ENCODE measurements at places on chromosomes 2 and 18. TPM values are rescaled to one million over a fixed set of nuclear protein-coding genes. Genes with fewer than 3 reads are reported as not detected.

The RBM44 gene
- 1.2 TPM for total RNA-seq

- H3K27ac ChIP-seq: no peak overlapping the region
- H3K4me1 ChIP-seq: no peaks in the 10 kb centered on the region
- DNase-seq: no peak
- peaks cover 11% of the 10 kb centered on the region for H3K27me3 ChIP-seq
- no peak overlapping the region for H3K4me3 ChIP-seq
These were observed 5.4 kb downstream of the CD302 start for GRCh38 chr2:159792599-159792998.

DNA sequence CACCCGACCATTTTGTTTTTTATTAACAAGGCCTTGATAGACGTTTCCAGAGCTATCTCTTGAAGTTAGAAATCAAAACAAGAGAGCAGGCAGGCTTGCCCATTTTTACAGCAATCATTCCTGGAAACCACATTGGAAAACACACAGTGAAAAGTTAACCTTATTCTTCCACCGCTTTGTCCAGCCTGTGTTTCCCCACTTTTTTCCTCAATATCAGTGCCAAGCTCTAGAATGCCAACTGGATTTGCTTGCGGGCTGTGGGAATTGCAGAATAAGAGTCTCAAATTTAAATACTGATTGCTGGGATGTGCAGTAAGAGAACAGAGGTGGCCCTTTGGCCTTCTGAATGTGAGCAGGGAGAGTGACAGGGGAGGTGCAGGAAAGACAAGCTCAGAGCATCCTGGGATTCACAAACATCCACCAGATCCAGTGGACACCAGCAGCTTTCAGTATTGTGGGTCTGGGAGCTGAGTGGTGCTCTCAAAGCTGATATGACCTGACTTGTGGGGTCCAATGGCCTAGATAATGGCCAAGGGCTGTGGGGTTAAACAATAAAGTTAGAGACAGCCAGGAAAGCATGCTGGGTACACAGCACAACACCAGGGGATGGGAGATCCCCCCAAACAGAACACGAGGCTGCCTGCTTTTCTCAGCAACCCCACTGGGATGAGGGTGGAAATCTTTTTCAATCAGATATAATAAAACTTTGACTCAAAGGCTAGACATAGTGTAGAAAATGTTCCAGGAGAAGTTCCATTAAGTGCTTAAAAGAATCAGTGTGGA, 15.5 kb downstream of the CYP1B1 start:
- H3K4me1 ChIP-seq: no peaks in the 10 kb centered on the region
- no peak for DNase-seq
- H3K4me3 ChIP-seq: no peak overlapping the region
- no peaks in the 10 kb centered on the region for H3K36me3 ChIP-seq
- no peak overlapping the region for H3K27ac ChIP-seq

DNA sequence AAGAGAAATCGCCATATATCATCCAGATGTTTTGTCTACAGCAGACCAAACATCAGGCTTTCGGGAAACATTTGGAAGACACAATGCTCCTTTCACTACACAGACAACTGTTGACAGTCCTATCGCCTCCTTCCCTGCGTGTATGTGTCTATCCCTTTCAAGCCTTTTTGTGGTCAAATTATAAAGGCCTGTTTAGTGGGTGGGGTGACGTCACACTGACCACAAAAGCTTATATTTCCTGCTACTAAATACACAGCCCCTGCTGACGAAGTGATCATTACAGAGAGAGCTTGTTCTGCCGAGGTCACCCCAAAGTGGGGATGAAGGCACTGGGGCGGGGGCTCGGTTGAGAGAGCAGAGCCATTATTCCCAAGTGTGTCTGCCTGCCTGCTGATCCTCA, 302.7 kb upstream of the TNP1 start:
- H3K27me3 ChIP-seq: no peaks in the 10 kb centered on the region
- no peak overlapping the region for H3K4me3 ChIP-seq
- peak overlapping the region; percentile 65 for H3K27ac ChIP-seq
- no peaks in the 10 kb centered on the region for H3K36me3 ChIP-seq
- no peaks in the 10 kb centered on the region for H3K4me1 ChIP-seq
- DNase-seq: no peak

The DES gene
- total RNA-seq: 1.6 TPM

- DNase-seq: peak; percentile 85
- no peak overlapping the region for H3K27ac ChIP-seq
- H3K4me3 ChIP-seq: no peak overlapping the region
- H3K36me3 ChIP-seq: peaks cover 4% of the 10 kb centered on the region
These were observed 35.1 kb upstream of the B3GNT7 start for GRCh38 chr2:231360401-231360800.

GRCh38 chr2:208033701-208034502, 8.6 kb upstream of the PLEKHM3 start:
- H3K27me3 ChIP-seq: no peaks in the 10 kb centered on the region
- no peaks in the 10 kb centered on the region for H3K36me3 ChIP-seq
- DNase-seq: peak; percentile 78
- H3K4me1 ChIP-seq: peaks cover 4% of the 10 kb centered on the region

The GPR75 gene
- 6.0 TPM for total RNA-seq

GRCh38 chr2:159600752-159601151, 15.6 kb downstream of the BAZ2B start:
- H3K4me3 ChIP-seq: no peak overlapping the region
- no peak overlapping the region for H3K27ac ChIP-seq
- H3K27me3 ChIP-seq: no peaks in the 10 kb centered on the region
- H3K4me1 ChIP-seq: no peaks in the 10 kb centered on the region

DNA sequence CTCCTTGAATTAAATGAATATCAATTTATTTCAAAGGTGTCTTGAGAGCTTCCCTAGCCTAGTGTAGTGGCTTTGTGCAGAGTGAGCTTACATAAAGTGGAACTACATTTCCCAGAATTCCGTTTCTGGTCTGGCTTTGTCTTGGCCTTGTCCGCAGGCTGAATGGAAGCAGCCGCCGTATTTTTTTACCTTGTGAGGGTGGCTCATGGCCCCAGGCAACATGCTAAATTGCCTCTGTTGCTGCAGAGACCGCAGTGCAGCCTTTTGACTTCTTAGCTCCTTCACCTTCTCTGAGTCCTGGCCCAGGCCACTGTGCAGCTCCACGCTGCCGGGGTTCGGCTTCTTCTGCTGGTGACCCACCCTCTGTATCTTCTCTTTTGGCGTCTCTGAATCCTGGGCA, 114.8 kb upstream of the SLC38A11 start:
- peak overlapping the region; percentile 24 for H3K27ac ChIP-seq
- H3K36me3 ChIP-seq: no peaks in the 10 kb centered on the region
- no peak overlapping the region for H3K4me3 ChIP-seq

DNA sequence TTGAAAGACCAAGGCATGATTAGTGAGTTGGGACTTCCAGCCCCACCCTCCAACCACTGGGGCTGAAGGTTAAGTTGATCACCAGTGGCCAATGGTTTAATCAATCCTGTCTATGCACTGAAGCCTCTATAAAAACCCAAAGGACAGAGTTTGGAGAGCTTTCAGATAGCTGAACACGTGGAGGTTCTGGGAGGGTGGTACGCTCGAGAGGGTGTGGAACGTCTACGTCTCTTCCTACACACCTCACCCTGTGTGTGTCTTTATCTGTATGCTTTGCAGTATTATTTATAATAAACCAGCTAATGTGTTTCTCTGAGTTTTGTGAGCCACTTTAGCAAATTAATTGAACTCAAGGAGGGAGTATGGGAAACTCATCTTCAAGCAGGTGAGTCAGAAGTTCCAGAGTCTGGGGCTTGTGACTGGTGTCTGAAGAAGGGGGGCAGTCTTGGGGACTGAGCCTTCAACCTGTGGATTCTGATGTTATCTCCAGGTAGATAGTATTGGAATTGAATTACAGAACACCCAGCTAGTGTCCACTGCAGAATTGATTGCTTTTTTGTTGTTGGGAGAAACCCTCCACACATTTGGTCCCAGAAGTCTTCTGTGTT, 20.3 kb downstream of the ACTR3 start:
- H3K36me3 ChIP-seq: peaks cover 33% of the 10 kb centered on the region
- no peak overlapping the region for H3K4me3 ChIP-seq
- H3K27ac ChIP-seq: no peak overlapping the region
- no peaks in the 10 kb centered on the region for H3K4me1 ChIP-seq

DNA sequence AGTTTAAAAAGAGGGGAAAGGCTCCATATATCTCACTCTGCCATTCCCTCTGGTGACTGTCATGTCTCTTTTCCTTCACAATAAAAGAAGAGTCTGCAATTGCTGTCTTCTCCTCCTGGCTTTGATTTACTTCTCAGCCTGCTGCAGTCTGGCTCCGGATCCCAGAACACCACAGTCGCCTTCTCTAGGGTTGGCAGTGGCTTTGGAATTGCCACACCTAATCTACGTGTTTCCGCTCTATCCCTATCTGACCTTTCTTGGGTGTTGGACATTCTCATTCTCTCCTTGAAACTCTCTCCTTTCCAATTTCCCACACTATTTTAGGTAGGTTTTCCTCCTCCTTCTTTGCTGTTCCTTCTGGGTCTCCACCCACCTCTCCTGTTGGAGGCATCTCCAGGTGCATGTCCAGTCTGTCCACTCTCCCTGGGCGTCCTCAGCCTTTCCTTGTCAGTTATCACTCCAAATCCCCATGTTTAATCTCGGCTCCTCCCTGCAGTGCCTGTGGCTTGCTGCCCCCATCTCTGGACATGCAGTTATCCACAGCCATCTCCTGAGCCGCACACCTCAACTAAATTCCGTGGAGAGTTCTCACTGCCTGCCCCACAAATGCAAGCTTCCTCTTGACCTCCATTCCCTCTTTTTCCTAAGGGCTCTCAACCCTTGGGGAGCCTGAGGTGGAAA, 112.8 kb downstream of the KCTD1 start:
- H3K27ac ChIP-seq: no peak overlapping the region
- H3K4me3 ChIP-seq: no peak overlapping the region
- H3K36me3 ChIP-seq: no peaks in the 10 kb centered on the region
- H3K27me3 ChIP-seq: no peaks in the 10 kb centered on the region

DNA sequence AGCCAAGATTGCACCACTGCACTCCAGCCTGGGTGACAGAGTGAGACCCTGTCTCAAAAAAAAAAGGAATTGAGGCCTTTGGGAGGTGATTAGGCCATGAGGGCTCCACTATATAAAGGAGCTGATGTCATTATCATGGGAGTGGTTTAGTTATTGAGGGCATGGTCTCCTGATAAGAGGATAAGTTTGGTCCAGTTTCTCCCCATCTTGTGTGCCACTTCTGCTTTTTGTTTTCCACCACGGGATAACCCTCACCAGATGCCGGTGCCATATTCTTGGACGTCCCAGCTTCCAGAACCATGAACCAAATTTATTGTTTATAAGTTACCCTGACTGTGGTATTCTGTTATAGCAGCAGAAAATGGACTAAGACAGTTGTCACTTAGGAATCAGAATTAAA, 125.8 kb downstream of the C1D start:
- no peaks in the 10 kb centered on the region for H3K36me3 ChIP-seq
- no peaks in the 10 kb centered on the region for H3K4me1 ChIP-seq
- no peak for DNase-seq
- H3K27ac ChIP-seq: no peak overlapping the region
- H3K27me3 ChIP-seq: no peaks in the 10 kb centered on the region
- no peak overlapping the region for H3K4me3 ChIP-seq
